ENCODE measurements at places on chromosomes 11 and 22. TPM values are rescaled to one million over a fixed set of nuclear protein-coding genes. Genes with fewer than 3 reads are reported as not detected.
A peak's percentile ranks its signal among the peaks of the same experiment; 100 is the strongest.

MAP6 gene
- total RNA-seq, result 1.2 TPM

- DNase-seq, result no peak
These were observed 18.1 kb upstream of the BDNF start for GRCh38 chr11:27718346-27718862.

DNA sequence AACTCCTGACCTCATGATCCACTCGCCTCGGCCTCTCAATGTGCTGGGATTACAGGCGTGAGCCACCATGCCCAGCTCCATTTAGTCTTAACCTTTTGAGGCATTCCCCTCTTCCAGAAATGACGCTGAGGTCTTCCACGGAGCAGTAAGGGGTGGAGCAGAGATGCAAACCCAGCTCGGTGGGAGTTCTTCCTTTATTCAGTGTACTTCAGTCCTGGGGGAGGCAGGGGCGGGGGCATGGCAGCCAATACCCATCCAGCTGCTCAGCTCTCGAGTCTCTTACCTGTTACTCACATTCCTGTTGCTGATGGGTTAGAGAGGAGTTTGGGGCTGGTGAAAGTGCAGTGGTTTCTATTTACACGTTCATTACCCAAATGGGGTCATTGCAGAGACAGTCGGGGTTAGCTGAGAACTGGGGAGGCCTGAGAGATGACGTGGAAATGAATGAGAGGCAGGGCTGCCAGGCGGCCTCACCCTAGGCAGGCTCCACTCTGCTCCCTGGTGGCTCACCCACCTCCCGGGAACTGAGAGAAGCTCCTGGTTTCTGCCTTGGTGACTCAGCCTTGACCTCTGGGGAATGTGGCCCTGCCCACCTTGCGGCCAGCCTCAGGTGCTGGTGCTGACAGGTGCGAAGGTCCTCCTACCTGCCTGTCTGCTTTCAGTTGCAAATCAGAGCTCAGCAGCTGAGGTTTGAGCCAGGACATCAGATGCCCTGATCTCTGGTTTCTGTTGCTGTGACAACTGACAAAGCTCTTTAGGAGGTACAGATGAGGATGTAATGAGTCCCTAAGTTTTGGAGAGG lies 13.4 kb upstream of the ST14 start:
- no peak for DNase-seq

GRCh38 chr22:44723801-44724200 lies 21.8 kb downstream of the PRR5 start:
- no peak for DNase-seq

DNA sequence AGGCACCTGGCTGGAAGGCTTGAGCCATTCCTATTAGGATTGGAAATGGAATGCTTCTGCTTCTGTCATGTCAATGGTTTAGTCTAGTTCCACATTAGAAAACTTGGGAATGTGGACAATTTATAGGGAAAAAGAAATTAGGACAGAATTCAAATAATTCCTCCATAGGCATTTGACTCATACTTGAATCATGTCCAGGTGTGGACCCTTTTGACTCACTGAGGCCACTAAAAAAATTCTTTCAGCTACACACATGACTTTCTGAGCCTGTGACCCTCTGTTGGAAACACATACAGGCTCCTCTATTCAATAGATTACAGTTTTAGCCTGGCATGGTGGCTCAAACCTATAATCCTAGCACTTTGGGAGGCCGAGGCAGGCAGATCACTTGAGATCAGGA lies 100.5 kb downstream of the RASSF10 start:
- DNase-seq, result no peak

CEND1 gene
- not detected for total RNA-seq

GRCh38 chr22:41469218-41469851 lies 418 bp downstream of the ACO2 start:
- DNase-seq, result no peak

PPP6R2 gene
- total RNA-seq, result 83.7 TPM

- DNase-seq, result no peak
These were observed 7.0 kb downstream of the CTSF start for GRCh38 chr11:66561178-66561974.

DNA sequence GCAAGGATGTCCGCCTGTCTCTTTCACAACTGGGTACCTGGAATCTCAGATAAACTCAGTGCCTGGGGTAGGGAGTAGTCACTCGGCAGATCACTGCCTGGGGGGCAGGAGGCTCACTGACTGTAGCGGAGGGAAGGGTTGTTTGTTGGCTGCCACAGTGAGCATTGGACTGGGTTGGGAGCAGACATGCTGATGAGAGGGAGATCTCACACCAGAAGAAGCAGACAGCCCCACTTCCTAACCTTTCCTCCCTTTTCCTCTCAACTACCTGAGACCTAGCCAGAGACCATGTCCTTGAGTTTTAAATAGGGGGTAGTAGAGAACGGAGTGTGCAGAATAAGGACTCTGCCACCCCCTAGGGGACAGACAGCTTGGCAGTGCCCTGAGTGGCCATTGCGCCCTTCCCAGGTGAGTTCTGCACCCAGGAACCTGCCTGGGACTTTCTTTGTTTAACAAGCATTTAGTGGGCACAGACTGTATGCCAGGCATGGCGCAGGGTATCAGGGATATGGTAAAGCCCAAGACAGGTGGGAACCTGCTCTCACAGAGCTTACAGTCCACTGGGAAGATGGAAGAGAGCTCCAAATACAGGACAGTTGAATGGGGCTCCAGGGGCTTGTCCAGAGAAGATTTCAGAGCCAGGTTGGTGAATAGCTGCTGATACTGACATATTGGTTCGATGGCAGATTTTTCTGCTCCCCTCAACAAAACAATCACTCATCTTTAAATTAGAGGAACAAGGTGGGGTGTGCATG lies 115.7 kb upstream of the NNMT start:
- DNase-seq, result no peak

DNA sequence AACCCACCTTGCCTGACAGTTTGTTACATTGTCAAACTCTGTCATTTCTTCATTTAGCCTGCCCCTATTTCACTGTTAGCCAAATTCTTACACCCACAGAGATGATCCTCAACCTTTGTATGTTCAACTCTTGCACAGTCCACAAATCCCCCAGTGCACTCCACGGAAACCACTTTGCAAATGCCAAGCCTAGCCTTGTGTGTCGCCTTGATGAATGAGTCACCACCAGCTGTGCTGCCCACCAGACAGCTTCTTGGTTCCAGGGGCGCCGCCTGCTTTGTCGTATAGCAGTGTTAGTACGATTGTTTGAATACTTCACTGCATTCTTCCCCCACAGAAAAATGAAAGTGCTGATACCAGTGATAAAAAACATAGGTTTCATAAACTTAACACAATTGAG lies 686.3 kb downstream of the NTM start:
- DNase-seq, result no peak

CD3E gene
- total RNA-seq, result not detected

TMEM86A gene
- total RNA-seq, result 6.6 TPM

GRCh38 chr11:18707811-18708340 lies 9.3 kb downstream of the TMEM86A start:
- no peak for DNase-seq

CRYAB gene
- 0.74 TPM for total RNA-seq

DNA sequence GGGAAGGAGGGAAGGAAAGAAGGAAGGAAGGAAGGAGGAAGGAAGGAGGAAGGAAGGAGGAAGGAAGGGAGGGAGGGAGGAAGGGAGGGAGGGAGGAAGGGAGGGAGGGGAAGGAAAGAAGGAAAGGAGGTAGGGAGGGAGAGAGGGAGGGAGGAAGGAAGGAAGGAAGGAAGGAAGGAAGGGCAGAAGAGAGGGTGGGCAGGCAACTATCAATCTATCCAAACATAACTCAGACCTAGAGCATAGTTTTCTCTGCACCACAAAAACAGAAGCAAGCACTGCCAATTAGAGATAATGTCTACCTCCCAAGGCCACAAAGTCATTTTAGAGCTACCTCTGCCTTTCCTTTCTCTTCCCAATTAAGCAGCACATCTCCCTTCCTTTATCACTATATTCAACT lies 109.1 kb downstream of the ETS1 start:
- no peak for DNase-seq

DNA sequence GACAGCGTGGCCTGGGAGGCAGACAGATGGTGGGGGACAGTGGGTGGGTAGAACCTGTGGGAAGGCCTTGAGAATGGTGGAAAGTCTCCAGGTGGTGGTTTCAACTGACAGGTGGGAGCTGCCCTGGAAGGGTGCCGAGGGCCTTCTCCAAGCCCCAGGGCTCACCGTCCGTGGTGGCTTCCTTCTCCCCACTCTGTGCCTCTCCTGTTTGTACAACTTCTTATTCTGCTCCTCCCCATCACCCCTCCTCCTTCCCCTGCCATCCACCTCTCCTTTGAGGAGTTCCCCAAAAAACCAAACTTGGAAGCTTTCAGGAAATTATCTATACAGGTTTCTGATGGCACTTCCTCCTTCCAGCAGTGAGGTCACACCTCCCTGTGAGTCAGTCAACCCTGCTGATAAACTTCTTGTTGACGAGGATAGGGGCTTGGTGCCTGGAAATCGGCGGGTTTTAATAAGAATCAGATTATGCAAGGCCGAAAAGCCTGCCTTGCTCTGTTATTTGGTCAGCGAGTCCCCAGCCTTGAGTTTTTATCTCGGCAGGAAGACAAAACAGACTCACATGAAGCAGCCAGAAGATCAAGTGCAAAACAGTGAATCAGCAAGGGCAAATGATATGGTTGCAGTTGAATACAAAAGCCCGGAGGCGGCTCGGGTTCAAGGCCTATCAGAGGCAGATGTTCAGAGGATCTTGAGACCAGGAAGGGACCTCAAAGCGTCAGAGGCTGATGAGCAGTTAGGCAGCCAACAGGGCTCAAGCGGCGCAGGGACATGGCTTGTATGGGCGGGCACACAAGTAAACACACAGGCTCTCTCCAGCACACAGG lies 9.5 kb upstream of the ST3GAL4 start:
- no peak for DNase-seq

MRGPRX3 gene
- not detected for total RNA-seq

GRCh38 chr11:1628506-1629325 lies 859 bp upstream of the KRTAP5-5 start:
- peak; percentile 53 for DNase-seq

GRCh38 chr11:112718483-112718882 lies 242.7 kb upstream of the NCAM1 start:
- DNase-seq, result no peak

DNA sequence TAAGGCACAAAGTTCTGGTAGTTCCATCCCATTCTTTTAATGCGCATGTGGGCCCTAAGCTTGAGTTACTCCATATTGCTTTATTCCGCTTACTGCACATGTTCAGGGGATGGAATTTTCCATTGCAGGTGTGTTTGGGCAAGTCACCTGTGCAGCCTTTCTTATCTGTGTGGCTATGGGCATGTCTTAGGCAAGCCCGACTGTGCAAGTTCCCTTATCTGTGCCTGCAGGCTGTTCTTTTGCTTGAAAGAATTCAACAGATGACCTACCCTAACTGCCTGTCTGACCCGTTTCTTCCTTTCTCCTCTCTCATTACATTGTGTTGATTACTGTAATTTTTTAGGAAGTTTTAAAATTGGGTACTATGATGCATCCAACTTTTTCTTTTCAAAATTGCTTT lies 363.6 kb downstream of the TTC28 start:
- no peak for DNase-seq

DNA sequence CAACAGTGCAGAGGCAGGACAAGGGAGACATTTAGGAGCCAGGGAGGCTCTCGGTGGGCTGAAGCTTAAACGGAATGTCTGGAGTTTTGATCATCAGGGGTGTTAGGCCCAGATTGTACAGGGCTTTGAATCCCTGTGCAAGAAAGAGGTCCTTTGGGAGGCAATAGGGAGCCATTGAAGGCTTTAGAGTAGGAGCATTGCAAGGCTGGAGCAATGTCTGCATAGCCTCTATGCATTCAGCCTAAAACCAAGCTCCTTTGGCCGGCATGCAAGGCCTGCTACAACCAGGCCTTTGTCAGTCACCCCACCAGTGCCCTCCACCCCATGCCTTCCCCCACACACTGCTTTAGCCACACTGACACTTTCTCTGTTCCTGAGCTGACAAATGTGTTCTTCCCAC lies 47.4 kb upstream of the FGF3 start:
- no peak for DNase-seq

GRCh38 chr11:129460714-129461113 lies 85.1 kb downstream of the BARX2 start:
- no peak for DNase-seq

DNA sequence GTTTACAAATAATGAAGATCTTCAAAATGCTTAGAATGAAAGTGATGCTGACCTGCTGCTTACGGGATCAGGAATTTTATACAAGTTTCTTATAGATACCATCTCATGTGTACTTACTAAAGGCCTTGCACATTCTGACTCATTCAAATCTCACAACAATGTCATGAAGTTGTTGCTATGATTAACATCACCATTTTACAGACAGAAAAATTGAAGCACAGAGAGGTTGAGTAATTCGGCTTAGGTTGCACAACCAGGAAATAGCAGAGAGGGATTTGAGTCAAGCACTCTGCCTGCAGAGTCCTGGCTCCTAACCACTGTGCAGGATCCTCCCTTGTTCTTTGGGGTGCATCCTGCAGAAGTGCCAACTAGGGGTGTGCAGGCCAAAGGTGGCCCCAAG lies 471.9 kb downstream of the MIAT start:
- DNase-seq, result no peak

OR8D1 gene
- total RNA-seq, result not detected

TRPC6 gene
- 0.42 TPM for total RNA-seq

DNA sequence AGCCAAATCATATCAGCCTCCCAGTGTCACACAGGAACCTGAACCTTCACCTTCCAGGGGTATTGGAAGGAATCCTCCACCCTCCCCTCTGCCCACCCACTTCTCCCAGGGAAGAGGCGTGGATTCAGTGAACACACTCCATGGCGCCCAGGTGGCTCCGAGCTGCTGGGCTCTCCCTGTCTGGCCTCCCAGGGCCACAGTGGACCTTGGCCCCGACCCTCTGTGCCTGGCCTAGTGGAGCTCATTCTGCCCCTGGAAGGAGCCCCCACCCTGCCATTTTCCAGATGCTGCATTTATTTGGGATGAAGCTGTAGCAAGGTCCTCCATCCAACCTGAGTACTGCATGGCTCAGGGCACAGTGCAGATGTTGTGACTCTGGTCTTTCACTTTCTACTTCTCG lies 1340.1 kb downstream of the TBC1D22A start:
- no peak for DNase-seq
